ENCODE measurements at places on chromosomes 2 and 18.

DNA sequence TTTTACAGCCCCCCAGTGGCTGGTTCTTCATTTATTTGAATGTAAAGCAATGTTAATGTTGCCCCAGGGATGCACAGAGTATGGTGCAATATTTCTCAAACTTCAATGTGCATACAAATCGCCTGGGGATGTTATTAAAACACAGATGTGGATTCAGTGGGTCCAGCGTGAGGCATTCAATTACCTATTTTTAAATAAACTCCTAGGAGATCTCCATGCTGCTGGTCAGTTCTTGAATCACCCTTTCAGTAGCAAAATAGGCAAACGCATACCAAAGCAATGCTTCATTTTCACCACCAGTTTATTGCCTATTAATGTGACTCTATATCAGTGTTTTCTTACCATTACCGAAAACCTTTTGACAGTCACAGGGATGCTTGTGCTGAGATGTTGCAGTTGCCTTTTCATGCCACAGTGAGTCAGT lies 530.7 kb downstream of the CBLN2 start:
- no peak for DNase-seq

GRCh38 chr2:65595630-65596029 lies 163.2 kb upstream of the SPRED2 start:
- no peak for DNase-seq

GRCh38 chr2:19255481-19255880 lies 102.9 kb downstream of the OSR1 start:
- no peak for DNase-seq

- no peak for DNase-seq
Observed at GRCh38 chr18:60358516-60358915, 14.1 kb downstream of the MC4R start.

DNA sequence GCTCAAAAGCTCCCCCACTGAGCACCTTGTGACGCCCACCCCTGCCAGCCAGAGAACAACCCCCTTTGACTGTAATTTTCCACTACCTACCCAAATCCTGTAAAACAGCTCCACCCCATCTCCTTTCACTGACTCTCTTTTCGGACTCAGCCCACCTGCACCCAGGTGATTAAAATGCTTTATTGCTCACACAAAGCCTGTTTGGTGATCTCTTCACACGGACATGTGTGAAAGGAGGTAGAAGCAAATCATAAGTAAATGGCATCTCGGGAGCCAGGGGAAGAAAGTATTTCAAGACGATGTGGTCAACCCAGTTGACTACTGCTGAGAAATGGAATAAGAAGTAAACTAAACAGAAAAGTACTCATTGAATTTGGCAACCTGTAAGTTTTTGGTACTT lies 11.2 kb upstream of the NCKAP1 start:
- no peak for DNase-seq

DNA sequence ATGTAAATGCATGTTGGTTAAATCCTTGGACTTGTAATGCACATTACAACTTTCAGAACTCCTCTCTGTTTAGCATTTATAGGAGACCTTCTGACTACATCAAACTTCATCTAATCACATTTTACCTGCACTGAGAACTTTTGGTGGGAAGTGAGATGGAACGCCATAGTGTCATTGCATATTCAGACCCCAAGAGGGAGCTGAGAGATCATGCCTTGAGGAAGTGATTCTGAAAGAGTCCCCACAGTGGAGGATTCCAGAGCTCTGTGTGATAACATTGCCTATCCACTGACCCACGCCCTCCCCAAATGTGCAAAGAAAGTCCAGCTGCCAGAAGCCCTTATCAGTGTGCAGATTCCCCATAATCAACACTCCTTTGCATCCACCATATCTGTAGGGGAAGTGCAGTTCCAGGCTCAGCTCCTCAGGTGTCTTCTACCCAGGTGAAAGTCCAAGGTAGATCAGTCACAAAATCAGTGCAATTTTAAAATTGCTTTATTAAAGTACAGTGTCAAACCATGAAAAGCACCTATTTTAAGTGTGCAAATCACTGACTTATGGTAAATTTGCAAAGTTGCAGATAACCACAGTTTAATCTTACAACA lies 212.4 kb downstream of the RPIA start:
- DNase-seq = no peak

GRCh38 chr2:46382331-46383112 lies 85.3 kb downstream of the EPAS1 start:
- DNase-seq = no peak

GRCh38 chr18:9911226-9911625 lies 2.6 kb upstream of the VAPA start:
- no peak for DNase-seq

- no peak for DNase-seq
Observed at GRCh38 chr2:11708106-11708505, 38.1 kb upstream of the NTSR2 start.
